ENCODE measurements at places on chromosomes 4 and X.

GRCh38 chrX:96004386-96004785 lies 680.3 kb upstream of the DIAPH2 start:
- no peak for DNase-seq

- no peak for DNase-seq
Observed at GRCh38 chr4:125131891-125132680, 182.7 kb upstream of the FAT4 start.

- no peak for DNase-seq
Observed at GRCh38 chrX:133249266-133250058, 31.3 kb upstream of the TFDP3 start.

DNA sequence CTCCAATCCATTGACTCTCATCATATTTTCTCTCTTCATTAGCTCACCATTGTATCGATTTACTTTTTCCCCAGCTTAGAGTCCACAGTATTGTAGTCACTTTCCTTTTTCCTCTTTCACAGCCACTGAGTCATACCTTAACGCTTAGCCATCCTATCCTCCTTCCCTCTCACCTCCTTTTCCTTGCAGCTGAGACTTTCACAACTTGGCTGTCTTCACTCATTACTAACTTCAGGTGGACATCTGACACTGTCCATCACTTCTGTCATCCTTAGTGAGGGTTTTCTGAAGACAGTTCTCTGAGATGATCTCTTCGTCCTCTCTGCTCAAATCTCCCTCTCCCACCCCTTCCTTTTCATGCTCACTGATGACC lies 70.5 kb upstream of the ESX1 start:
- DNase-seq: no peak

GRCh38 chr4:1627417-1628313 lies 56.4 kb downstream of the FAM53A start:
- no peak for DNase-seq

GRCh38 chrX:155216940-155217440 lies 730 bp downstream of the VBP1 start:
- no peak for DNase-seq

GRCh38 chr4:26611885-26612284 lies 28.0 kb downstream of the TBC1D19 start:
- no peak for DNase-seq

DNA sequence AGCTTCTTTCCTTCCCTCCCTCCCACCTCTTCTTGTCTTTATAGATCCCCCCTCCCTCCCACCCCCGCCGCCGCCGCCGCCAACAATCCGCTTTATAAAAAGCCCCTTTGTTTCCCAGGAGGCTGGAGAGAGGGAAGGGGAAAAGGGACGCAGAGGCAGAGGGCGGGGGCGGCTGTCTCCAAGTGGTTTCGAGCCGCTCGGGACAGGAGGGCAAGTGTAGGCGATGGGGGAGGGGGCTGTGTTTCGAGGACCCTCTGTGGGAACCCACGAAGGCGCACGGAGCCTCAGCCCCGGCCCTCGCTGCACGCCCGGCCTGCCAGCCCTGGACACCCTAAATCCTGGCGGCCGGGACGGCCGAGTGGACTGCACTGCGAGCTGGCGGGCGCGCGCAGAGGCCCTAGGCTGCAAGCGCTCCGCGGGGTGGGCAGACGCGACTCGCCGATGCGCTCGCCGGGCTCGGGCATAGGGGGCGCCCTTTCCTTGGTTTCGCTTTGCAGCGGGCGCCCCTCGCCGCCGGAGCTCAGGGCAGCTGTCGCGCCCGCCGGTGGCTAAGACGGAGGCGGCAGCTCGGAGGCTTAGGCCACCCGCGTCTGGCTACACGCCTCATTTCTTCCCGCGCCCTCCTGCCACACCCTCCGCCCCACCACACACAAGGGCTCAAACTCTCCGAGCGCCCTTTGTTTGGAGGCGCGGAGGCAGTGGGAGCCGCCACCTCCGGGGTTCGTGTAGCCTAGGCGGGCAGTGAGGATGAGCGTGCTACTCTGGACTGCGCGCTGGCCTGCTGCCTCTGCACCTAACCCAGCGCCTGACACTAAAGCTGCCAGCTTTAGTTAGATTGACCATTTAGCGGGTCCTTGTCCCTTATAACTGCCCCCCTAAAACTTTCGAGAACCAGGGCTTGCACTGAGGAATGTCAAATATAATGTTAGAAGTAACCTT lies 2.2 kb downstream of the MAMLD1 start:
- peak; percentile 62 for DNase-seq

GRCh38 chr4:38193236-38193863 lies 233.2 kb downstream of the PTTG2 start:
- no peak for DNase-seq

- DNase-seq: no peak
Observed at GRCh38 chr4:159401226-159401712, 298.4 kb downstream of the RAPGEF2 start.

- no peak for DNase-seq
Observed at GRCh38 chr4:98661371-98662054, 3.1 kb upstream of the TSPAN5 start.

DNA sequence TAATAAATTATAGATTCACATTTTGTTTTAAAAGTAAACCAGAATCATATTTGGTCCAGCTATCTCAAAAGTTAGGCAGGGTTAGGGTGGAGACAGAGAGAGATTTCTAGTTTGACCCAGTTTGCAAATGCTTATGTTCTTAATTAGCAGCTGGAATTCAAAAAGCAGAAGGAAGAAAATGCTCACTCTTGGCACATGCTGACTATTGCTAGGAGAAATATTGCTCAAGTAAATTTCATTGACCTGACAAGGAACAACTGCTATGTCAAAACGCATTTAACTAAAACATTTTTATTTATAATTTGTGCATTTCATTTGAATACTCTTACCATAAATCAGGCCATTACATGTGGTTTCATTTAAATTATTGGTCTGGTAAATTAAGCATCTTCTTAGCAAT lies 131.8 kb downstream of the GLRA3 start:
- DNase-seq: no peak

DNA sequence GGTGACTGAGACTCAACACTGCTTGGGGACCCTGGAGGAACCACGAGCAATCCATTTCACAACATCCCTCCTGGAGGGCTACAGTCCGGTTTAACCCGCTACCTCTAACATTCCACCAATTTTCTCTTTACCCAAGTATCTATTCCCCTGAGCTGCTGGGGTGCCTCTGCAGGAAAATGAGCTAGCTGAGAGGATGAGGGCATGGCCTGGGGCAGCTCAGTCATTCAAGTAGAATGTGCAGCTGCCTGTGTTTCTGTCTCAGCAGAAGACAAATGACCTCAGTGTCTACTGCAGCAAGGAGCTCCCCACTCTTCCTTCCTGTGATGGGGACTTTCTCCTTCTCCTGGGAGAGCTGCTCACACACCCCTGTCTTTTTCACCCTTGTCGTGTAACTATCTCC lies 120.8 kb downstream of the ZNF518B start:
- no peak for DNase-seq

GRCh38 chrX:18691431-18691830 lies 16.0 kb upstream of the PPEF1 start:
- no peak for DNase-seq

DNA sequence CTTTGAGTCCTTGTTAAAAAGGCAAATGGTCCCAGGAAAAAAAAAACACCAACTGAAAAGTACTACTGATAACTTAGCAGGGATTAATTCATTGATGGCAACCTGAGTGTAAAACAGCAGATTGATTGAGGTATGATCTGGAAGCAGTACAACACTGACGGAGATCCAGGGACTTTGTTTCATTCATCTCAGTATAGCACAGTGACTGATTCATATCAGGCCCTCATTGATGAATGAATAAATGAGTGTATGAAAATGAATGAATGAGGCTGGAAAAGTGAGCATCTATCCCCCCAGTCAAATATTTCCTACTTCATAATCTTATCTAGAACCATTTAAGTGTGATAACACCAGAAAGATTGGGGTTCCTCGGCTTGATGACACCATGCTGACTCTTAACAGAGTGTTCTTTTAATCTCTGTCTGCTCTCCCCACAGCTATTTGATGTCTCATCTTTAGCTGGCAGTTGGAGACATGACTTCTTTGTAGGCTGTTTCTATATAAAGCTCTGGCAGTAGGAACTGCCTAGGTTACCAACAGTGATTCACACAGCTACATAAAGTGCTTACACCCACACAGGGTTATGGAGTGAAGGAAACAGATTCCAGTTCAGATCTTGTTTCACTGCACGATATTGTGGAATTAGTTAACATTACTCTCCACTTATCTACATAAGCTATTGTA lies 18.6 kb upstream of the RNF128 start:
- no peak for DNase-seq

DNA sequence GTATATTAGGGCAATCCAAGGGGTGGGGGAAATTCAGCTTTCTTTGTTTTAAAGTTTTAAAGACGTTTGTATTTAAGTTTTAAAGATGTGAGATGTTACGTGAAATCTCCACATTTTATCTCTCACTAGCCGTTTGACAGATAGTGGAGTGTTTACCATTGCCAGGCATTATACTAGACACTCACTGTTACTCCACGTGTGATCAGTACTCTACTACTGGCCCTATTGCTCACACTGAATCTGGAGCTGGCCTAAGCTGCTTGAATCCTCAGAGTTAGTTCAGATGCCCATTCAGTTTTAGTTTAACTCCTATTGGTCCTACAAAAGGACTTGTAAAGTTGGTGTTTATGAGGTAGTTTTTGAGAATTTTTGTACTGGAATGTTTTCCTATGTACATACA lies 4.5 kb downstream of the ADAD1 start:
- no peak for DNase-seq

GRCh38 chr4:140223056-140223810 lies 69.2 kb upstream of the MAML3 start:
- DNase-seq: no peak

DNA sequence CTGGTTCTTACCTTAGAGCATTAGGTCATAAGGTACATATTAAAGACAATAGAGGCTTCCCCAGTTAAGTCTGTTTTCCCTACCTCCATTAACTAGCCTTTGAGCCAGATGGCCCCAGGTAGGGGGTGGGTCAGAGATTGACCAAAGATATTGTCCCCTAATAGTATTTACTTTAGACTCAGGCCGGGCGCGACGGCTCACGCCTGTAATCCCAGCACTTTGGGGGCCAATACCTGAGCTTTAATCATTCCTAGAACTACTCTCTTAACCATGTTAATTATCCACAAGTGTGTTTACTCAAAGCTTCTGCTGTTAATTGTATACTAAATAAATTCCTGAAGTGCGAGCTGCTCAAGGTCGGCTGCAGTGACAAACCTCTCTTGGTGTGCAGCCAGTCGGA lies 28.0 kb upstream of the AMBN start:
- no peak for DNase-seq

DNA sequence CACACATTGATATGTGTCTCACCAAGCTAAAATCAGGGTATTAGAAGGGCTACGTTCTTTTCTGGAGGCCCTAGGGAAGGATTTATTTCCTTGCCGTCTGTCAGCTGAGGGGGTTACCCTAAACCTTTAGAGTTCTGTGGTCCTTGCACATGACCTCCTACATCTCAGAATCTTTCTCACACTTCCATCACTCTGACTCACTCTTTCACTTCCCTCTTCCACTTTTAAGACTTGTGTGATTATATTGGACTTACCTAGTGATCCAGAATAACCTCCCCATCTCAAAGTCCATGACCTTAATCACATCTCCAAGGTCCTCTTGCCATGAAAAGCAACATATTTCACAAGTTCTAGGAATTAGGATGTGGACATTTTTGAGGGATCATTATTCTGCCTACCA lies 53.6 kb upstream of the FUNDC1 start:
- DNase-seq: no peak

- no peak for DNase-seq
Observed at GRCh38 chrX:70554523-70554922, 109.9 kb downstream of the DLG3 start.

DNA sequence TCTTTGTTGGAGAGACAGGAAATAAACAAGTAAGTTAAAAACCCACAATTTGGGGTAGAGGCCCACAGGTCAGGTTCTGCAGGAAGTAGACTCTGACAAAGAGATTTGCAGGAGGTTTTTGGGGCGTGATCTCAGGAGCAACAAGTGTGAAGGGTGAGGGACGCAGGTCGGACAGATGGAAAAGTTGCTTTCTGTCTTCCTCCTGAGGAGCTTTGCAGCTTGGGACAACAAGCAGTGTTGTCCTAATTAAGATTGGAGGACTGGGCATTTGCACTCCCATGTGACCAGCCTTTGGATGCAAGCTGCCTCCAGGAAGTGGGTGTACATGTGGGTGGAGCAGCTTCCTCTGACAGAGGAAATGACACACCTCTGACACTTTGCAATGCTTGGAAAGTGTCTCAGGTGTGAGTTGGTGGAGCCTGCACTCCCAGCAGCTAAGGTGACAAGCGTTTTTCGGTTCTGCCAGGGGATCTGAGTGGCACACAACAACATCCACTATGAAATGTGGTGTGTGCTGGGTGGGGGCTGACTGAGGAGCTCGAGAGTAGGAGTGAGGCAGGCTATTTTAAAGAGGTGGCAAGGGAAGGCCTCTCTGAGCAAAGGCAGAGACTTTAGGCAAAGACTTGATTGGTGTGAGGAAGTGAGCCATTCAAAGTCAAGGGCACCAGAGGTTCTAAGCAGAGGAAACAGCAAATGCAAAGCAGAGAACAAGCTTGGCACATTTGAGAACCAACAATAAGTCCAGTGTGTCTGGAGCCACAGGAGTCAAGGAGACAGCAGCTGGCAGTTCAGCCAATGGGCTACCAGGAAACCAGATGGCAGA lies 339.8 kb upstream of the GATB start:
- DNase-seq: no peak

DNA sequence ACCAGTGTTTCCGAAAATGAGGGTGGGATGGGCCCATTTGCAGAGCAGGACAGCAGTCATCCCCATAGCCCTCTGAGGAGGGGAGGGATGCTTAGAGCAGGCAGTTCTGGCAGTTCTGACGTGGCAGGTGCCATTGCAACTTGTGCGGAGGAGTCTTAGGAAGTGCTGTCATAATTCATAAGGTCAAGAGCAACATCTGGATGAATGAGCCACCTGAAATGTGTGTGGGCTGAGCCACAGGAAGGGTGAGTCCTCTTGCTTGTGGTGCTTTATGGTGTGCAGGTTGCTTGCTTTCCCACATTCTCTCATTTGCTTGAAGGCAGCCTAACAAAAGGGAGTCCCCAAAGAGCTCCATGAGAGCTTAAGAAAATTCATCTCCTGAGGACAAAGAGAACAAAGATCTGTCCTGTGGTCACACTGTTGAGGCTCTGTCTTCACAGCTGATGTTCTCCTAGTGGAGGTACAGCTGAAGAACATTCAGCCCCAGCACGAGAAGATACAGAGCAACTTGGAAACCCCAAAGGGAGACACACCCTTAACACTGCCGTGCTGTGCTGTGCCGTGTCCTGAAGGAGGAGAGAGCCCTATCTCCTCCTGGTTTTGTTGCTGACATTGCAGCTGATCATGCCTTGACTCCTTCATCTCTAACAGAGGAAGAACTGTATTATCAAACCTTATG lies 60.3 kb downstream of the DLG3 start:
- DNase-seq: no peak

GRCh38 chrX:153410373-153410772 lies 899 bp upstream of the ZFP92 start:
- no peak for DNase-seq

GRCh38 chr4:132557660-132558059 lies 591.4 kb upstream of the PCDH10 start:
- no peak for DNase-seq

DNA sequence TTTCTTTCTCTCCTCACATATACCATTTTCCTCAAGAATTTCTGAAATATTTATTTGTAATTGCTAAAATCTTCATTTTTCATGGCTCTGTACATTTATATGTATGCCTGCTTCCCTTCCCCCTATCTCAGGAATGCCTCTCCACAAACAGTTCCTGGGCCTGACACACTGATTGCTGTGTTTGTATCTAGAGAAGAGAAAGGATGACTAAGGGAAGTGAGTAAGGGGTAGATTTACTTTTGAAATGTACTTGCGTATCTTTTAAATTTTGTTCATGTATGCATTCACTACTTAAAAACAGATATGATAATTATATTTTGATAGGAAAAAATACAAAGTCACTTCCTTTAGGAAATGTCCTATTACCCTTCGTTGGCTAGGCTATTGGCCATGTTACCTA lies 790.8 kb downstream of the PCDH18 start:
- no peak for DNase-seq

Measured in colonic mucosa (tissue), 4 donors.